Colonic mucosa (tissue), 4 donors: ENCODE measurements at places on chromosomes 12 and 14. TPM values are rescaled to one million over a fixed set of nuclear protein-coding genes. Genes with fewer than 3 reads are reported as not detected.

- DNase-seq, result no peak
Observed at GRCh38 chr12:77401064-77401769, 335.8 kb upstream of the E2F7 start.

Gene LRRC9
- not detected for total RNA-seq

GRCh38 chr14:65826946-65827345 lies 414.4 kb downstream of the FUT8 start:
- no peak for DNase-seq

DNA sequence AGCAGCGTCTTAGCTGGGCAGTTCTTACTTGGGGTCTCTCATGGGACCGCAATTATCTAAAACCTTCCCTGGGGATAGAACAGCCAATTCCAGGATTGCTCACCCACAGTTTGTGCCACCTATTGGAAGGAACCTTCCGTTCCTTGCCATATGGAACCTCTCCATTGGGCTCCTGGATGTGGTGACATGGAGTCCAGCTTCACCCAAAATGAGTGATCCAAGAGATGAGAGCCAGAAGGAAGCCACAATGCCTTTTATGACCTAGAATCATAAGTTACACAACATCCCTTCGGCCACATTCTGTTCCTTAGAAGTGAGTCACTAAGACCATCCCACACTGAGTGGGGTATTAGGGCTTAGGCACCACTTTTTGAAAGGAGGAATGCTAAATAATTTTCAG lies 164.4 kb downstream of the FBXL14 start:
- no peak for DNase-seq

GRCh38 chr12:7557227-7557626 lies 53.6 kb upstream of the CD163 start:
- DNase-seq, result no peak

DNA sequence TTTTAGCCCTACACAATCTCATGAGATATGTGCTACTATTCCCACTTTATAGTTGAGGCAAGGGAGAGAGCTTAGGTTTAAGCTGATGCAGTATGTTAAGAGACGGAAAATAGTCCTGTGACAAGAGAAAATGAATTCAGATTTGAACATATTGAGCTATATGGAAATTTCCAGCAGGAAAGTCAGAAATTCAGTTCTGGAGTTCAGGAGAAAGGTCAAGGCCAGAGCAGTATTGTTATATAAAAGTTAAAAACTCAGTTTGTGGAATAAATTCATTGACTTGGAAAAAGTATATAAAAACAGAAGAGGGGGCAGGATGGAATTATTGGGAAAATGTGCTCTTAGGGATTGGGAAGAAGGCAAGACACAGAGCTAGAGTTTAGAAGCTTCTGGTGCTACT lies 167.0 kb upstream of the GZMB start:
- DNase-seq, result no peak

Gene SIX6
- not detected for total RNA-seq

Gene FAM222A
- 3.9 TPM for total RNA-seq

DNA sequence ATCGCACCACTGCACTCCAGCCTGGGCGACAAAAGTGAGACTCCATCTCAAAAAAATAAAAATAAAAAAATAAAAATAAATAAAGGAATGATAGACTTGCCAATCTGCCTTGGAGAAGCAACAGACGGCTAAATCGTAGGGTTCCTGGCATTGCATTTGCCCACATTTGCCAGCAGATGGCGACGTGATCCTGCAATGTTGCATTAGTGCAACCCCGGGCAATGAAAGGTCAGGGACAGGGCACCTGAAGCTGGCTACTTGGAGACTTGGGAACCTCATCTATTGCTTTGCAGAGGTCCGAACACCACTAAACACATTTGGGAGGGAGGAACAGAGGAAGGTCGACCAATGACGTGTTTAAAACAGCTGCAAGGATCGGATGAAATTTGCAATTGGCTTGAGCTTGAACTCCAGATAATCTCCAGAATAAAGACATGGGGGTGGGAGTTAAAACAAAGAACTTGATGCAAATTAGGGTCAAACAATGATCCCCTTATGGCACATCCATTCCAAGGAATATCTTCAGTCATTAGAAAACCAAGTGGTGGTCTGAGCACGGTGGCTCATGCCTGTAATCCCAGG lies 34.6 kb downstream of the SPRING1 start:
- peak; percentile 76 for DNase-seq

- DNase-seq, result peak; percentile 92
Observed at GRCh38 chr12:57462251-57462911, 2.8 kb downstream of the GLI1 start.

DNA sequence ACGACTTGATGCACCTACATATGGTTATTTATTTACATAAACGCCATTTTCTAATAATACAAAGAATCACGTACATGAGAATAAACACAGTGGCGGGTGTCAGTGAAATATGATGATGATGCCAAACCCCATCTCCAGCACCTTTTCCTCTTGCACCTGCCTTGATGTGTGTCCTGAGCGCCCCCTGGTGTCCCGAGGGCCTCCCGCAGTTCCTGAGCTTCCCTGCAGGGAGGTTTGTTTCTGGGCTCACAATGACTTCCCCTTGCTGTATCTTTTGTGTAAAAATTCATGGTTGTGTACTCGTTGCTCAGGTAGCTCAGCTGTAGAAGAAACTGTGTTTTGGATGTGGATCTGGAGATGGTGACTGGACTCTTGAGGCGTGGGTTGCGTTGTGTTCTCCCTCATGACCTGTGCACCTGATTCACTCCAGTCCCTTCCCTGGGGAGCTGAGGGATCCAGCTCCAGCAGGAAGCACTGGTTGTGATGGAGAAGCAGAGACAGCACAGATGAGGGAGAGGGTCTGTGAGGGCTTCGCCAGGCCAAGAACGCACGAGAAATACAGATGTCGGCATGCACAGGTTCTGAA lies 1037.8 kb downstream of the TMEM121 start:
- DNase-seq, result peak; percentile 49

Gene DDN
- 0.21 TPM for total RNA-seq

Gene NTS
- 0.32 TPM for total RNA-seq

- DNase-seq, result no peak
Observed at GRCh38 chr12:85626784-85627171, 209.4 kb downstream of the RASSF9 start.

DNA sequence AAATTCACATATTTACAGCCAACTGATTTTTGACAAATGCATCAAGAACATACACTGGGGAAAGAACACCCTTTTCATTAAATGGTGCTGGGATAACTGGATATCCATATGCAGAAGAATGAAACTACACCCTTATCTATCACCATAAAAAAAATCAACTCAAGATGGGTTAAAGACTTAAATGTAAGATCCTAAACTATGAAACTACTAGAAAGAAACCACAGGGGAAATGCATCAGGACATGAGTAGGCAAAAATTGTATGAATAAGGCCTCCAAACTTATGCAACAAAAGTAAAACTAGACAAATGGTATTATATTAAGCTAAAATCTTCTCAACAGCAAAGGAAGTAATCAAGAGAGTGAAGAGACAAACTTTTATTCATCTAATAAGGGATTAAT lies 242.6 kb downstream of the CPNE8 start:
- DNase-seq, result no peak

Gene VSX2
- not detected for total RNA-seq

- DNase-seq, result no peak
Observed at GRCh38 chr12:107302649-107303341, 209.4 kb upstream of the CRY1 start.

GRCh38 chr12:6234906-6235305 lies 34.7 kb downstream of the CD9 start:
- DNase-seq, result peak; percentile 49

GRCh38 chr12:65121049-65121955 lies at the start of gene WIF1:
Gene WIF1 (minus strand): TSS chr12:65121305. CDS start chr12:65121191, 114 bp downstream.
- DNase-seq, result no peak

- no peak for DNase-seq
Observed at GRCh38 chr12:105469701-105470100, 139.2 kb downstream of the C12orf75 start.

DNA sequence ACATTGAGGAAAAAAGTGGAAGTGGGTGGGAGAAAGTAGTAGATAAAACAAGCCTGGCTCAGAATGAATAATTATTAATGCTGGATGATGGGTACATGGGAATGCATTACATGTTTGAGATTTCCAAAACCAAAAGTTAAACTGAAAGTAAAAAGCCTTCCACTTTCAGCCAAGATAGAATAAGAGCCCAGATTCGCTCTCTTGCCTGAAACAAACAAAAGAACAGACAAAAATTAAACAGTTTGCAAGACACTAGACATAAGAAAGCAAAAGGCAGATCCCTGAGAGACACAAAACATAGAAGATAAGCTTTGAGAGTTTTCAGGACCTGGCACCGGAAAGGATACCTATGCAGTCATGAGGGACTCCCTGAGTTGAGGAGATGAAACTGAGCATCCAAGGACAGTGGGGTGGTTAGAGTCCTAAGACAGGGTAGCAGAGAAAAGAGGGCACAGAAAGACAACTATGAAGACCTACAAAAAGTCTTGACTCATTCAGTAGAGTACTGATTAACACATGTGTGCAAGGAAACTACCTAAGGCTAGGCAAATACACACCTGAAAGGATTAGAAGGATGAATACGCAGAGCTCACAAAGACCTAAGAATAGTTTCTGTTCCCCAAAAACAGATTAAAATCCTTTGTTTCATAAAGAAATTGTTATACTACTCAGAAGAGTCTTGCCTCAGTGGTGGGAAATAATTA lies 54.1 kb downstream of the CEP83 start:
- DNase-seq, result no peak

Gene KRT74
- total RNA-seq, result not detected

Gene ANG
- 50.0 TPM for total RNA-seq

Gene RD3L
- not detected for total RNA-seq

Gene PDZRN4
- total RNA-seq, result 0.35 TPM

GRCh38 chr12:5138256-5138655 lies 94.6 kb downstream of the KCNA5 start:
- DNase-seq, result no peak

Gene ERH
- total RNA-seq, result 192 TPM

Gene RBM23
- 67.7 TPM for total RNA-seq

Gene SENP1
- total RNA-seq, result 16.8 TPM

Gene RNASE2
- total RNA-seq, result not detected

Gene CLEC12A
- 0.59 TPM for total RNA-seq

- DNase-seq, result no peak
Observed at GRCh38 chr12:115440438-115440837, 756.5 kb upstream of the TBX3 start.

DNA sequence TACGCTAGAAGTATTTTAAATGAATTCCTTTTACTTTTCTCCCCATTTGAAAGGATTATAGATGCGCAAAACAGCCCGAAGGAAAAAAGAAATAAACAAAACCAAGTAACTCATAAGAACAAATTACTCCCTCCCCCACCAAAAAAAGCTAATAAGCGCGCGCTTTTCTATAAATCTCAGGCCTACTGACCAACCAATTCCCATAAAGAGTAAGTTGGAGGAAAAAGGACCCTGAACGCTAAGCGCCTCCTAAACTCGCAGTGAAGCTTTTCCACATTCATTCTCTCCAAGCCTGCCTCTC lies 588 bp downstream of the MBIP start:
- DNase-seq, result no peak

DNA sequence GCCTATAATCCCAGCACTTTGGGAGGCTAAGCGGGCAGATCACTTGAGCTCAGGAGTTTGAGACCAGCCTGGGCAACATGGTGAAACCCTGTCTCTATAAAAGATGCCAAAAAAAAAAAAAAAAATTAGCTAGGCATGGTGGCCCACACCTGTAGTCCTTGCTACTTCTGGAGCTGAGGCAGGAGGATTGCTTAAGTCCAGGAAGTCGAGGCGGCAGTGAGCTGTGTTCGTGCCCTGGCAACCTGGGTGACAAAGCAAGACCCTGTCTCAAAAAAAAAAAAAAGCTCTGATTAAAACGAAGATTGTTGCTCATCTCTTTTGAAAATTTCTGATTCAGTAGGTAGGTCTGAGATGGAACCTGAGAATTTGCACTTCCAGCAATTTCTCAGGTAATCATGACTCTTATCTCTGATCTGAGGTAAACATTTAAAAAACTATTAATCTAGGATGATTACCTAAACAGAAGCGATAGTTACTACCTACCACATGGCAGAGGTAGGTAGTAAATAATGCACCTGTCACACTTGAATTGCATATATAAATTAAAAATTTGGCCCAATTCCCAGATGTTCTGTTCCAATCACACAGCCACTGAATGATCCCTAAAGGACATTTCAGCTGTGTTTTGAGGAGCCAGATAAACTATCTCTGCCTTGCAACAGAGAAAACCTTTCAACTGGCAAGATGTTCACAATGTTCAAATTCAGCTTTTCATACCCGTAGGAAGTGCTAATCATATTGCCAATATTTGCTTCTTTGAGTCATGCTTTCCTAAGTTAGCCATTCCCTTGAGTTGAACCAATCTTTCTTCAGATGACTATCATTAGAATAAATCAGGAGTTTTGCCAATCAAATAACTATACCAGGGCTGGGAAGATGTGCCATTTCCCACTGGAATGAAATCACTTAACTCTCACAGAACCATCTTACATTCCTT lies 4.2 kb upstream of the TEP1 start:
- DNase-seq, result no peak

GRCh38 chr12:12442548-12443071 lies 85.7 kb downstream of the BORCS5 start:
- no peak for DNase-seq

Gene FAR2
- total RNA-seq, result 67.4 TPM

Gene ANO2
- 2.2 TPM for total RNA-seq

DNA sequence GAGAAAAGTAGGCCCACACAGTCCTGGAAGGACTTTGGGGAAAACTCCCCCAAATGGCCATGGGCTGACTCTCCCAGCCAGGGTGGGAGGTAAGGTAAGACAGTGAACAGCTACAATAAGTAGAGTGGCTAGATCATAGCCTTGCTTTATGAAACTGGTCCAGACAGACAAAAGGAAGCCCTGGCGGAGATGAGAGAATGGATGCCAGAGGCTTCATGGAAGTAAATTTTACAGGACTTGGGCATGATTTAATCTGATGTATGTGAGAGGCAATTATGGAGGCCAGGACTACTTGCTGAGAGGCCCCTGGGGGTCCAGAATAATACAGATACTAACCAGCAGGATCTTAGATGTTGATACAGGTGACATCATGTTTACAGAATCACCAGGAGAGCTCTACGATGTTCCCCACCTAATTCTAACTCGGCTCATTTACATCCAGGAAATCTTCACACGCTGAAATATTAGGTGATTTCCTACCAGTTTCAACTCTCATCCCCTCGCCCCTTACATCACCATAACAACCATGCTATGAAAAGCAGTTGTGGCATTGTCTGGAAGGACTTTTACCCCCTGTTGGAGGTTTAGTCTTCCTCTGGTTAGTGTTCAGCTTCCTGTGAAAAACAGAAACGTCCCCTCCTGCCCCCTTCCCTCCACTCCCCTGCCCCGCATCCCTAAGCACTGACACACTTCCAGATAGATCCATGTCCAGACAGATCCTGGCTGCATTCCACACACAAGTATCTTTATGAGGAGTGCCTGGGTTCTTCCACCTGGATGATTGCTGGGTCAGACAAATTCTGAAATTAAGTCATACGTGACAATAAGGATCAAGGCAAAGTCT lies 39.5 kb upstream of the NT5DC3 start:
- no peak for DNase-seq

Gene RGS6
- total RNA-seq, result 0.15 TPM

Gene OR2AP1
- total RNA-seq, result not detected

Gene INSM2
- total RNA-seq, result not detected

GRCh38 chr12:117143008-117143532 lies 43.9 kb upstream of the TESC start:
- DNase-seq, result no peak
